SK-N-DZ (cell line): ENCODE measurements at places on chromosomes 12 and 14.

- DNase-seq = no peak
Observed at GRCh38 chr14:104386151-104386841, 193.3 kb upstream of the C14orf180 start.

DNA sequence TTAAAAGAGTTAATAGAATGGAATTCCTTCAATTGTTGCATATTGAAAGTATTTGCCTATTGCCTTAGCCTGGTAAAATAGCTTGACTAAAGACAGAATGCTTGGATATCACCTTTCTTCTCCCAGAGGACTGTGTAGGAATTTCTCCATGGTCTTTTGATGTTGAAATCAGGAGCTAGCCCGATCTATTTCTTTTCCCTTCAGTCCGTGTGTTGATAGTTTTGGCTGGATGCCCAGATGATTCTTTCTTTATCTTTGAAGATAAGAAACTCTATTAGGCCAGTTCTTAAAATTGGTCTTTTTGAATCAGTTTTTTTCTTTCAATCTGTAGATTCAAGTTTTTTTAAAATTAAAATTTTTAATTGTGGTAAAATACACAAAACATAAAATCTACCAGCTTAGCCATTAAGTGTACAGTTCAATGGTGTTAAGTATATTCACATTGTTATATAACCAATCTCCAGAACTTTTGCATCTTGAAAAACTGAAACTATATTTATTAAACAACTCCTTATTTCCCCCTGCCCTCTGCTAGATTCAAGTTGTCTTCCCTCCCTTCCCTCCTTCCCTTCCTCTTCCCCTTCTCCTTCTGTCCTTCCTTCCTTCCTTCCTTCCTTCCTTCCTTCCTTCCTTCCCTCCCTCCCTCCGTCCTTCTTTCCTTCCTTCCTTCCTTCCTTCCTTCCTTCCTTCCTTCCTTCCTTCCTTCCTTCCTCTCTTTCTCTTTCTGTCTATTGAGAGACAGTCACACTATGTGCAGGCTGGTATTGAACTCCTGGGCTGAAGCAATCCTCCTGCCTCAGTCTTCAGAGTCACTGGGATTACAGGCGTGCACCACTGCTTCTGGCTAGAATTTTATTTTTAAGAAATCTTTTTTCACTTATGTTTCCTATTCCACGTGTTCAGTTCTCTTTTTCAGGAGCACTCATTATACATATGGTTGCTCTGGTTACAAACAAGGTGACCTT, 10.1 kb downstream of the LACRT start:
- no peak for DNase-seq

- peak; percentile 45 for DNase-seq
Observed at GRCh38 chr14:47278233-47278842, 397.1 kb downstream of the MDGA2 start.

DNA sequence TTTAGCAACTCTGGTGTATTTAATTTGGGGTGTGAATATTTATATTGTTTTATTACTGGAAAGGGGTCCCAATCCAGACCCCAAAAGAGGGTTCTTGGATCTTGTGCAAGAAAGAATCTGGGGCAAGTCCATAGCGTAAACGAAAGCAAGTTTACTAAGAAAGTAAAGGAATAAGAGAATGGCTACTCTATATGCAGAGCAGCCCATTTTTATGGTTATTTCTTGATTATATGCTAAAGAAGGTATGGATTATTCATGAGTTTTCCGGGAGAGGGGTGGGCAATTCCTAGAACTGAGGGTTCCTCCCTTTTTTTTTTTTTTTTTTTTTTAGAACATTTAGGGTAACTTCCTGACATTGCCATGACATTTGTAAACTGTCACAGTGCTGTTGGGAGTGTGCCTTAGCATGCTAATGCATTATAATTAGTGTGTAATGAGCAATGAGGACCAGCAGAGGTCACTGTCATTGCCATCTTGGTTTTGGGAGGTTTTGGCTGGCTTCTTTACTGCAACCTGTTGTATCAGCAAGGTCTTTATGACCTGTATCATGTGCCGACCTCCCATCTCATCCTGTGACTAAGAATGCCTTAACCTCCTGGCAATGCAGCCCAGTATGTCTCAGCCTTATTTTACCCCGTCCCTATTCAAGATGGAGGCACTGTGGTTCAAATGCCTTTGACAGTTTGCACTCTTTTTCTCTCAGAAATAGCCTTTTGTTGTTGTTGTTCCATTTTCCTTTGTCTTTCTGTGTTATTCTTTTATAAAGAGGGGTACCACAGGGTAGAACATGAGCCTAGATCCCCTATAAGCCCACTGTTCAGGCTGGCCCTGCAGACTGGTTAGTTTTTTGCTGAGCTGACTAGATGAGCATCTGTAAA, 75.5 kb upstream of the DCD start:
- no peak for DNase-seq

- no peak for DNase-seq
Observed at GRCh38 chr12:129145381-129145780, 292.1 kb downstream of the GLT1D1 start.
